GM13976 (cell line): ENCODE measurements at places on chromosomes 16 and 17.

DNA sequence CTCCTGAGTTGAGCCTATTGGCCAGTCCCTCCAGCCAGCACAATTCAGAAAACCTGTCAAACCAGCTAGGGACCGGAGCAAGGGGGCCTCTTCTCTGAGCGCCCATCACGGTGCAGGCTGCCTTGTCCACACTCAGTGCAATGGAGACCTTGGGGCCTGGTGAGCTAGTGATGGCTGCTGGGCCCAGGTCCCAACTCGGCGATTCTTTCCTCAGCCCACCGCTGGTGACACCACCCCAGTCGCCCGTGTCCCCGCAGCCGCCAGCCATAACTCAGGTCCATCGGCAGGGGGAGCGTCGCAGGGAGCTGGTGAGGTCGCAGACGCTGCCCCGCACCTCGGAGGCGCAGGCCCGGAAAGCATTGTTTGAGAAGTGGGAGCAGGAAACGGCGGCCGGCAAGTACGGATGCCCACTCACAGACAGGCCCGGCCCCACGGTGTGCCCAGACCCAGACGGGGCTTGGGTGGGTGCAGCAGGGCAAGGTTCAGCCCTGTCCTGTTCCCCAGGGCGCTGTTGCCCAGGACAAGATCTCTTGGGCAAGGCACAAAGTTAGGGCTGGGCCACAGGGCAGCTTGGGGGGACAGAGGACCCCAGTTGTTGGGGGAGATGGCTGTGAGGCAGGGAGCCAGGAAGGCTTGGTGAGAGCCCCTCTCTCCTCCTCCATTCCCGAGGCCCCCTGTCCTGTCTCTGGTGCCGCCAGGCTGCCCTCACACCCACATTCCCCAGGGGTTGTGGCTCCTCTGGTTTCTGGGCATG is 10.8 kb downstream of the SMTNL2 start:
- peak; percentile 79 for DNase-seq

GRCh38 chr17:66667491-66668030 is 167.4 kb upstream of the CACNG5 start:
- DNase-seq = peak; percentile 37

- no peak for DNase-seq
These were observed 114.9 kb upstream of the CDH5 start for GRCh38 chr16:66251476-66252160.

DNA sequence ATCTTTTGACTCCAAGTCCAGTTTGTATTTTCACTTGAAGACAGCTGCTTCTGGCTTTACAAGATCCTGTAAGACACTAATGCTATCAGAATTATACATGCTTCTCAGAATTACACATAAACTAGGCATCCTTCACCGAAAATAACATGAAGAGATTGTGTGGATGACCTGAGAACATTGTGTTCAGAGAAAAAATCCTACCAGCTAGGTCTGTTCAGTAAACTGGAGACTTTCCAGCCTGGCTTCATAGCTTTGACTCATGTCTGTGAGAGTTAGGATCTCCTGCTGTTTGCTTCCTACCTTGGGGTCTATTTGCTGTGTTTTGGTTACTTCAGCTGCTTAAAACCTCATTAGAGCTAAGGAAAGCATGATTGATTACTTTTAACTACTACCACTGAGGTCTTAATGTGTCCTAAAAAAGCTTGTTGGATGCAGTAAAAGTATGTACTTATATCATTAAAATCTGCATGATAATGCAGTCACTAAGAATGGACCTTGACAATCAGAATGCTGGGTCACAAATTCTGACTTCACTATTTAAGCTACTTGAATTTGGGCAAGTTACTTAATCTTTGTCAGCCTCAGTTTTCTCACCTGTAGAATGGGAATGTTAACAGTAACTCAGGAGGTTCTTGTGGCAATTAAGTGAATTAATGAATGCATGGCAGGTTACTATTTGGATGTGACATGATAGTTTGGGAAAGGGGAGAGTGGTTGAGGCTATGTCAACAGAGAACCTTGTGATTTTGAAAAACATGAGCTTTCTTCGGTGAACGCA is 8.0 kb upstream of the MYH13 start:
- DNase-seq = no peak

- DNase-seq = no peak
These were observed 91.2 kb downstream of the IRX5 start for GRCh38 chr16:55021595-55022475.

- DNase-seq = no peak
These were observed 9.0 kb downstream of the NTHL1 start for GRCh38 chr16:2038382-2039231.

DNA sequence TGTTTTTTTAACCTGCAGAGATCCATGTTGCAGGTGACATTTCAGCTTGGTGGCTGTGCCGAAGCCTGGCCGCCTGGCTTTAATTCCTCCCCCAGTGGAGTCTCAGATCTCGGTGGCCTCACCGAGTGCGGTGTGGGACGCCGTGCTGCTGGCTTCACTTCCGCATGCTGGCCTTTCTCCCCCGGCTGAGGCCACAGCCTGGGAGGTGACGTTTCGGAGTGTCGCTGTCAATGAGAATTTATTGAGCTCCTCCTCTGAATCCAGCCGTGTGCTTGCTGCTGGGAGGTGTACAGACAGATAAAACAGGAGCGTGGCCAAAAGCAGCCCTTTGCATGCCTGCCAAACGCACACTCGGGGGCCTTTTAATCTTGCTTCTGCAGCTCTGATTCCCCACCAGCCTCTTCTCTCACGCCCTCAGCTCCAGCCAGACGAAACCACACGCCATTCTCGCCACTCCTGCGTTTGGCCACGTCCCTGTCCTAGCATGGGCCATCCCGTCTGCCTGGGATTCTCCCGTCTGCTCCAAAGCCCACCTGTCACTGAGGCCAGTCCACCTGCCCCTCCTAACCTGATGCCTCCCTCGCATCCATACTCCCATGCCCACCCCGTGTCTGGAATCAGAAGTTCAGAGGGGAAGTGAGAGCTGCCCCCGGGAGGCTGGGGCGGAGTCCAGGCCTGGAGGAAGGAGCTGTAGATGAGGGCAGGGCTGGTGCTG is 3.6 kb downstream of the GSE1 start:
- DNase-seq = peak; percentile 88

- DNase-seq = no peak
These were observed 622.1 kb upstream of the CDH5 start for GRCh38 chr16:65744401-65744800.

DNA sequence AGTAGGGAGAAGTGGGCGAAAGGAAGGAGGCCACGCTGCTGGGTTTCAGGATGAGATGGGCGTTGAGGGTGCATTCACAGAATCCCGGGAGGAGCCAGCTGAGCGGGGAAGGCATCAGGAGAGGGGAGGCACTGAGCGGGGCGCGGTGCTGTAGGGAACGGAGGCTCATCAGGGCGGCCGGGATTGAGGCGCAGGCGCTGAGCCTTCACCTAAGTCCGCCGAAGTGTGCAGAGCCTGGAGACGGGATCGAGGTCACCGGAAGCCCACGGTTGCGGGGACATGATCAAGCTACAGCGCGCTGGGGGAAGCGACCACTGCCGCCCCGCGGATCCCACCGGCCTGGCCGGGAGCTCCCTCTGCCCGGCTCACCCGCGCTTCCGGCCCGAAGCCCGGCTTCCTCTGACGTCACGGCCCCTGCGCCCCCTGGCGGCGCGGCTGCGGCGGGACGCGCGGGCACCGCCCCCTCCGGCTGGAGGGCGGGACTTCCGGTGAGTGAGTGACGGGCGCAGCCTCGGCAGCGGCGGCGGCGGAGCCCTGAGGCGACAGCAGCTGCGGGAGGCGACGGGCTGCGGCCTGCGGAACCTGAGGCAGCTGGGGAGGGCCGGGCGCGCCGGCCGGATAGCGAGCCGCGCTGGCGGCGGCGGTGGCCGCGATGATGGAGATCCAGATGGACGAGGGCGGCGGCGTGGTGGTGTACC is at the start of gene MAPK8IP3:
Gene MAPK8IP3, plus strand, starts transcription at position 508 of the 698 bp plus-strand sequence. Its CDS starts 145 bp downstream, at position 653.
- DNase-seq = peak; percentile 99

- DNase-seq = no peak
These were observed 7.8 kb upstream of the CHST6 start for GRCh38 chr16:75502916-75503605.

DNA sequence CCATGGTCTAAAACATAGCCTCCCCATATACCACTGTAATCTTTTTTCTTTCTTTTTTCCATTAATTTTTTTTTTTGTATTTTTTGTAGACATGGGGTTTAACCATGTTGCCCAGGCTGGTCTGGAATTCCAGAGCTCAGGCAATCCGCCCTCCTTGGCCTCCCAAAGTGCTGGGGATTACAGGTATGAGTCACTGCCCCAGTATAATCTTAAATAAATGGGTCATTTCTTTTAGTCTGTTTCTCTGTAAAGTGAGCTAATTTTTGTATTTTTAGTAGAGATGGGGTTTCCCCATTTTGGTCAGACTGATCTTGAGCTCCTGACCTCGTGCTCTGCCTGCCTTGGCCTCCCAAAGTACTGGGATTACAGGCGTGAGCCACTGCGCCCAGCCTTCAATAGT is 5.7 kb upstream of the NME1 start:
- DNase-seq = no peak

DNA sequence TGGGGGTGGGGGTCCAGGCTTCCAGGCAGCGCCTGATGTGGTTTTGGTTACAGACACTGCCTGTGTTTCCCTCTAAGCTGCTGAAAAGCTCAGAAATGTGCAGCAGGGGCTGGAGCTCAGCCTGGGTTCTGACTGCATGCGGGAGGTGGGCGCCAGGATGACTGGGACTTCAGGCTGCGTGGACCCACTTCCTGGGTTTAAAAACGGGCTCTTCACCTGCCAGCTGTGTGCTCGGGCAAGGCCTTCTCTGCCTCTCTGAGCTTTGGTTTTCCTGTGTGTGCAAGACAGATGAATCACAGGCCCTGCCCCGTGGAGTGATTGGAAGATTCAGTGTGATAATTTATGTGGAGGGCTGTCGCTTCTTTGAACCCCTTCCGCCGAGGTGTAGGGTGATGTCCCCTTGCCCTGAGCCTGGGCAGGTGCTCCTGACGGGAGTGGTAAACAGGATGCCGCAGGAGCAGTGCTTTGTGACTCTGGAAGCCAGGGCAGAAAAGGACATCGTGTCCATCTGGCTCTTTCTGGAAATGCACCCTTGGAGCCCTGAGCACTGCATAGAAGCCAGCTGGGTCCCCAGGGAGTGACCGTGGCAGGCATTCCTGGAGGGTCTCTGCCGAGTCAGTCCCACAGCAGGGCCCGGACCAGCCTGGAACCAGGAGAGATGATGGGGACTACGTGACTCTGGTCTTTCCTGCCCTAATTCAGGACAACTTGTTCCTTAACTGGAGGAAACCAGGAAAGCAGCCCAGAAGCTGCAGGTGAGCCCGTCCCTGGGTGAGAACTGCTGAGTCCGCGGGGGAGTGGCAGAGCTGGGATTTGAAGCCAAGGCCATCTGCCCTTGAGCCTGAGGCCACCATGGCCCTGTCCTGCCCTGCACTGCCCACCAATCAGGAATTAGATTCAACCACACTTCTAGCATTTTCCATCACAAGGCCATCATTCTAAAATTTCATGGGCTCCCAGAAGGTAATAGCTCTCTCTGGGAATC is 28.5 kb upstream of the SLC7A5 start:
- DNase-seq = no peak

- DNase-seq = no peak
These were observed 10.1 kb downstream of the ACSF3 start for GRCh38 chr16:89103781-89104180.

DNA sequence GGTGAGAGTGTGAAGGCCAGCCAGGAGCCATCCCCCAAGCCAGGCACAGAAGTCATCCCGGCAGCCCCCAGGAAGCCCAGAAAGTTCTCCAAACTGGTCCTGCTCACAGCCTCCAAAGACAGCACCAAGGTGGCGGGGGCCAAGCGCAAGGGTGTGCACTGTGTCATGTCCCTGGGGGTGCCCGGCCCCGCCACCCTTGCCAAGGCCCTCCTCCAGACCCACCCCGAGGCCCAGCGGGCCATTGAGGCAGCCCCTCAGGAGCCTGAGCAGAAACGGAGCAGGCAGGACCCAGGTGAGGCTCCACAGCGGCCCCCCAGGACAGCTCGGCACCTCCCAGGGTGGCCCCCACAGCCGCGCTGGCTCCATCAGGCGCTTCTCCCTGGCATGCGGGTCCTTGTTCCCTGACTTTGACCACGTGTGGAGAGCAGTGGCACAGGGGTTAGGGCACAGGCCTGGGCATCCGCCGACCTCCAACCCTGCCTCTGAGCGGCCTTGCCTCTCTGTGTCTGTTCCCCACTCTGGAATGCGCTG is 13.5 kb downstream of the FLYWCH2 start:
- DNase-seq = no peak

DNA sequence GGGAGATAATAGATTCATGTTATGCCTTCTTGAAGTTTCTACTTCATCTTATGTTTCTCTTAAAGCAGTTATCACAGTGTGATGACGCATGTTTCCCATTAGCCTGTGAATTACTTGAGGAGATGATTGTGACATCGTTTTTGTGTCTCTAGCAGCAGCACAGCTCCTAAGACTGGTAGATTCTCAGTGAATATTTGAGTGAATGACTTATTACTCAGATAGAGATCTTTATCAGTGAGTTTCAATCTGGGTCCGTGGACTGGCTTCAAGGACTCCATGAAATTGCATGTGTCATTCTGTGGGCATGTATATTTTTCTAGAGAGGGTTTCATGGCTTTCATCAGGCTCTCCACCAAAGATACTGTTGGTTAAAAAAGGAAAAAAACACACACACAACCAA is 29.9 kb downstream of the YPEL2 start:
- DNase-seq = no peak

DNA sequence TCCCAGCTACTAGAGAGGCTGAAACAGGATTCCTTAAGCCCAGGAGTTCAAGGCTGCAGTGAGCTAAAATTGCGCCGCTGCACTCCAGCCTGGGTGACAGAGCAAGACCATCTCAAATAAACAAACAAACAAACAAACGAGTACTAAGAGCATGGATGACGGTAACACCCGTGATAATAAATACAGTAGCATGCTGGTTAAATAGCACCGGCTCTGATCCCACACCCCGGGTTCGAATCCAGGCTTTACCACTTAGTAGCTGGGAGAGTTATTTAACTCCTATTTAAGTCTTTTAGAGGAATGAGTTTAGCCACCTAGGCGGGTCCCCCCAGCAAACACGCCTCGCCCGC is 301 bp upstream of the METTL22 start:
- no peak for DNase-seq

GRCh38 chr16:13130586-13130985 is 229.2 kb downstream of the SHISA9 start:
- no peak for DNase-seq

DNA sequence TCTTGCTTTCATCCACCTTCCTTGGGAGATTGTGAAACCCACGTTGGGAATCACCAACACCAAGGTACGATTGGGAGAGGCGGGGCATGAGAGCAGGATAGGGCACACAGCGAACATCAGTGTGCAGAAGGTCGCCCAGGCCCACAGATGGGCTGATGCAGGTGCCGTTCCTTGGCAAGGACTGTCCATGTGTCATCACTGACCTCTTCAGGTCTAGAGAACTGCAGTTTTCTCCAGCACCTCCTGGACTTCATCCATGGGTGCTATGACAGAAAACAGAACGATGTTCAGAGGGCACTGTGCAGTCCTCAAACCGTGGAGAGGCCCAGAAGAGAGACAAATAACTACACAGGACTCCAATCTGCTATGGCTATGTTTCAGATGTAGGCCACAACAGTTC is 23.9 kb upstream of the TAT start:
- no peak for DNase-seq
